ENCODE measurements at places on chromosomes 5 and 9. TPM values are rescaled to one million over a fixed set of nuclear protein-coding genes. Genes with fewer than 3 reads are reported as not detected.

The EPB41L4A gene
- total RNA-seq = 44.8 TPM

DNA sequence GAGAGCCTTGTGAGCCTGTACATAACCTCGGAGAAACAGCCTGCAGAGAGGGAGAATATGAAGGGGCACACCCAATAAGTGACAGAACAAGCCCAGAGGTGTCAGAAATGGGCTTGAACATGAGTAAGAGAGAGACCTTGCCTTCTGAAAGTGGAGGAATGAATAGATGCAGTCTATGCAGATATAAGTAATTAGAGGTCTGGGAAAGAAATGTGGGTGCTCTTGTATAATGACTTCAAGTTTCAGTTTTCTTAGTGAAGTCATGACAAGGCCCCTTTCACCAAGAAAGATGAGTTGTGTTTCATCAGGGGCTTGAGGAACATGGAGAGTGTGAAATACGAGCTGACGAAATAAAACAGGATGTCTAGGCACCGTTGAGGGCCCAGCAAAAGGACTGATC lies 15.1 kb downstream of the GRAMD2B start:
- no peak for DNase-seq
- H3K4me1 ChIP-seq = no peaks in the 10 kb centered on the region
- no peak overlapping the region for H3K27ac ChIP-seq
- H3K36me3 ChIP-seq = peaks cover 6% of the 10 kb centered on the region
- no peak overlapping the region for H3K4me3 ChIP-seq

The PCDHGA2 gene
- total RNA-seq = 2.7 TPM

GRCh38 chr5:176921714-176922113 lies 22.6 kb upstream of the HK3 start:
- no peaks in the 10 kb centered on the region for H3K4me1 ChIP-seq
- H3K4me3 ChIP-seq = no peak overlapping the region
- peaks cover 16% of the 10 kb centered on the region for H3K36me3 ChIP-seq
- DNase-seq = no peak
- no peak overlapping the region for H3K27ac ChIP-seq

DNA sequence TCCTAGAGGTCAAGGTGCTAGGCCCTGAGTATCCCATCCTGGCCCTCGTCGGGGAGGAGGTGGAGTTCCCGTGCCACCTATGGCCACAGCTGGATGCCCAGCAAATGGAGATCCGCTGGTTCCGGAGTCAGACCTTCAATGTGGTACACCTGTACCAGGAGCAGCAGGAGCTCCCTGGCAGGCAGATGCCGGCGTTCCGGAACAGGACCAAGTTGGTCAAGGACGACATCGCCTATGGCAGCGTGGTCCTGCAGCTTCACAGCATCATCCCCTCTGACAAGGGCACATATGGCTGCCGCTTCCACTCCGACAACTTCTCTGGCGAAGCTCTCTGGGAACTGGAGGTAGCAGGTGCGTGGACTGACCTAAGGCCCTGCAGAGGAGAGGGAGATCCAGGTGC lies 7.9 kb downstream of the BTNL9 start:
- DNase-seq = no peak
- H3K4me3 ChIP-seq = no peak overlapping the region
- H3K36me3 ChIP-seq = no peaks in the 10 kb centered on the region
- peaks cover 56% of the 10 kb centered on the region for H3K27me3 ChIP-seq

The SRA1 gene
- total RNA-seq = 21.4 TPM

- H3K27me3 ChIP-seq = no peaks in the 10 kb centered on the region
- DNase-seq = no peak
- H3K27ac ChIP-seq = no peak overlapping the region
- no peaks in the 10 kb centered on the region for H3K4me1 ChIP-seq
- H3K36me3 ChIP-seq = no peaks in the 10 kb centered on the region
- H3K4me3 ChIP-seq = no peak overlapping the region
Observed at GRCh38 chr9:137504432-137504777, 45.3 kb upstream of the NSMF start.

- H3K4me1 ChIP-seq = no peaks in the 10 kb centered on the region
- DNase-seq = peak; percentile 36
- H3K27me3 ChIP-seq = no peaks in the 10 kb centered on the region
- peak overlapping the region; percentile 46 for H3K27ac ChIP-seq
- H3K36me3 ChIP-seq = peaks cover 3% of the 10 kb centered on the region
- H3K4me3 ChIP-seq = no peak overlapping the region
Observed at GRCh38 chr5:180631549-180632383, 17.6 kb downstream of the FLT4 start.

DNA sequence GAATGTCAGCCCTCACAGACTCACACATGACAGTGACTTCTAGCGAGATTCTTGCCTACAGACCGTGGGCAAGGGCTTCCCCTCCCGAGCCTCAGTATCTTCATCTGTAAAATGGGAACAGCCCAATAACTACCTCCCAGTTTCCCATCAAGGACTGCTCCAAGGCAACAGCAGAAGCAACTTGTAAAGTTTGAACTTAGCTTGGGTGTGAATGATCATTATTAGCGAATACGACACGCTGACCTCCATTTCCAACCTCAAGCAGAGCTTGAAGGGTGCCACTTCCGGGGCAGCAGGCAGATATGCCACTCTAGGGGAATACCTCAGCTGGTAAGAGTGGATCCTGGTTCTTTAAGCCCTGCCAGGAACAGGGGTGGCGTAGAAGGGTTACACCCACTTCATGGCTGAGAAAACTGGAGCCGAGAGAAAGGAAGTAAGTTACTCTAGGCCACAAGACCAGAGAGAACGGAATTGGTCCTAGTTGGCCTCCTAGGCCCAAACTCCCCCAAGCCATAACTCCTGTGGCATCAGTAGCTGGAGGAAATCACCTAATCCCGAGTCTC lies 2.0 kb downstream of the RNF44 start:
- peak overlapping the region; percentile 98 for H3K27ac ChIP-seq
- DNase-seq = peak; percentile 60
- H3K4me3 ChIP-seq = peak overlapping the region; percentile 91
- peaks cover 75% of the 10 kb centered on the region for H3K4me1 ChIP-seq

- H3K27ac ChIP-seq = no peak overlapping the region
- H3K4me3 ChIP-seq = no peak overlapping the region
- H3K4me1 ChIP-seq = no peaks in the 10 kb centered on the region
- H3K27me3 ChIP-seq = no peaks in the 10 kb centered on the region
- DNase-seq = no peak
- no peaks in the 10 kb centered on the region for H3K36me3 ChIP-seq
Observed at GRCh38 chr9:95609426-95609825, 92.7 kb upstream of the PTCH1 start.

The PCDHGA9 gene
- total RNA-seq = 4.8 TPM

The MACIR gene
- total RNA-seq = 4.9 TPM

DNA sequence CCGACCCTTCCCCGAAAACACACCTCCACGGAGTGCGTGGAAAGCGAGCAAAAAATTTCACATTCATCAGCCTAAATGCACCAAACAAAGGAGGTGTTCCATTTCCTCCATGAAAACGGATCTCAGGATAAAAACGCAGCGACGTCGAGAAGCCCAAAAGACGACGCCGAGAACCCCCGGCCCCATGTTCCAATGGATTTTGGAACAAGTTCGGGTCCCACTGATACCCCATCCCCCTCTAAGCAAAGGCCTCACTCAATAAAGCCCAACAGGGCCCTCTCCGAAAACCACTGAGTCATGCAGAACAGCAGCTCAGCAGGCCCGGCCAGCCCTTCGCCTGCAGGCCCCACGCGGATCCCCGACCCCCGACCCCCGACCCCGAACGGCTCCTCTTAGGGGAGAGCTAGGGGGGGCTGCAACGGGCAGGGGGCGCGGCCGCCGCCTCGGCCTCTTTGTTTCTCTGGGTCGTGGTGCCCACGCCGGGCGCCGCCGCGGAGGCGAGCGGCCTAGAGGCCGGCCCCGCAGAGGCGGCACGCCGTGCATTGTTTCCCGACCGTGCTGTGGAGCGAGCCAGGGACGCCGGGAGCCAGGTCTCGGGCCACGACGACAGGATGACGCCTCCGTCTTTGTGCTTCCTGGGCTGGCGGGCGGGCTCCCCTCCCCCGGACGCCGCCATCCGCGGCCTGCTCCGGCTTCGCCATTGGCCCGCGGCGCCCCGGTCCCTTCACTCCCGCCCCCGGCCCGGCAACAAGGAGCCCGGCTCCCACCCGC lies 915 bp downstream of the ZFAND5 start:
- H3K36me3 ChIP-seq = peaks cover 16% of the 10 kb centered on the region
- peak; percentile 78 for DNase-seq
- H3K4me3 ChIP-seq = peak overlapping the region; percentile 78
- peaks cover 39% of the 10 kb centered on the region for H3K4me1 ChIP-seq

The ALDH1B1 gene
- 10.8 TPM for total RNA-seq

DNA sequence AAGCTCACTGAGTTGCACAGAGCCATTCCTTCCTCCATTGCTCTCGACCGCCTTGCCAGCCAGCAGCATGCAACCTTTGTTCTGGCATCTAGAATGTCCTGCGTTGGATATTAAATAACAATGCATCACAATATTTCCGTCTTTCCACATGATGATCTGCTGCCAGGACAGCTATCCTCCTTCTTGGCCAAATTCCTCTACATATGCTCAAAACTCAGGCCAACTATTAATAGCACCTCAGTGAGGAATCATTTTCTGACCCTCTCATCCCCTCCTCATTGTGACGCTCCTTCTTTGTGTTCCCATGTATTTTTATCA lies 128.6 kb downstream of the MYO10 start:
- peaks cover 40% of the 10 kb centered on the region for H3K4me1 ChIP-seq
- H3K4me3 ChIP-seq = no peak overlapping the region
- no peak for DNase-seq

The C6 gene
- 9.8 TPM for total RNA-seq
